Testis (tissue), 5 donors: ENCODE measurements at places on chromosomes 12 and 14. TPM values are rescaled to one million over a fixed set of nuclear protein-coding genes. Genes with fewer than 3 reads are reported as not detected.

GPRC5D gene
- polyA plus RNA-seq: 5.5 TPM

TGM1 gene
- 5.4 TPM for polyA plus RNA-seq

TAS2R7 gene
- not detected for polyA plus RNA-seq

GLI1 gene
- polyA plus RNA-seq: 9.3 TPM
